HepG2 (cell line): ENCODE measurements at places on chromosomes 5 and 9.

- no peak for DNase-seq
Measured at GRCh38 chr9:132733260-132733815, 63.1 kb downstream of the GTF3C4 start.

- no peak for DNase-seq
Measured at GRCh38 chr9:80091526-80091925, 519.8 kb downstream of the TLE4 start.

DNA sequence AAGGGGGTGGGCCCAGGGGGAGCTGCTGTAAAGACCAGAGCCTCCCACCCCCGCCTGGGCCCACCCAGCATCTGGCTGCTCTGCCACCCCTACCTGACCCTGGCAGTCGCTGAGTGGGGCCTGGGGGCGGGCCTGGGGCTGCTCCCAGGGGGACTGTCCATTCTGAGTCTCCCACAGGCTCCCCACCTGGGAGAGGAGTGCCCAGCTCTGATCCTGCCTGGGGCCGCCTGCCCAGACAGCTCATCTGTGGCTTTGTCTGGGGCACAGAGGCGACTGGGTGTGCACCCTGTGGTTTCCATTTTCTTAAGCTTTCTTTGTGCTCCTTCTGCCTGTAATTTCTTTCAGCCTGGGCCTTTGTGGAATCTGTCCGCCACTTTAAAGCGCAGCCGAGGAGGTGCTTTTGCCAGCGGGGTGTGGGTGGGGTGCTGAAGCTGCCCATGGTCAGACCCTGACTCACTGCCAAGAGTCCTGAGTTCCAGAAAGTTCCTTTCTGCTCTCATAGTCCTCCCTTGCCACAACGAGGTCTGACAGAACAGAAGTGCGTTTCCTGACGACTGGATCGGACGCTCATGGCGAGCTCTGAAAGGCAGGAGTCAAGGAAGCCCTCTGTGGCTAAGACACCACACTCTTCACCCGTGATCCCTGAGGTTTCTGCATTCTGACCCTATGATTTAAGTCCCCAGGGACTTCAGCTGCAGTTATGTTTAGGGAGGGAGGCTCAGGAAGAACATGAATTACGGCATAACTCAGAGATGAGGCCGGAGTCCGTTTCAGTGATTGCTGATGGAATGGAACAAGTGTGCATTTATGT, 225.0 kb downstream of the FANCC start:
- no peak for DNase-seq

DNA sequence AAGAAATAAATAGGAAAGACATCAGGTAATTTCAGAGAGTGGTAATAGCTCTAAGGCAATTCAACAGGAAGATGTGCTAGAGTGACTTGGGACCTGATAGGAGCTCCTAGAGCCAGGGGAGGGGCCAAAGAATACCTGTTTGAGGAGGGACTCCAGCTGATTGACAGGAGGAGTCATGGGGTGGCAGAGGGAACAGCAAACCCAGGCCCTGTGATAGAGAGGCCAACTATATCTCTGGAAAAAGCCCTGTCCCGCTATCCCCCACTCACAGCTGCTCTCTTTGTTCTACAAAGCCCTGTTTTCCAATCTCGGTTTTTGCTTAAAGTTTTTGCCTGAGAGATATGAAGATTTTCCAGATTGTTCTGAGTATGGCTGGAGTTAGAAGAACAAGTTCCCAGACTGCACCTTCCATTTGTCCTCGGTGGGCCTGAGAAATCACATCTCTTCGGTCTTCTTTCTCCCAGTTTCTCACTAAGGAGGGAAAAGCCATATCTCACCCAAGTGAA, 9.0 kb upstream of the NSD1 start:
- DNase-seq = no peak

GRCh38 chr9:121830441-121831140, 179.2 kb downstream of the DAB2IP start:
- peak; percentile 66 for DNase-seq

GRCh38 chr9:13863112-13863511, 450.8 kb downstream of the NFIB start:
- DNase-seq = no peak

- peak; percentile 90 for DNase-seq
Measured at GRCh38 chr5:56012281-56012963, 17.7 kb upstream of the IL6ST start.

- DNase-seq = no peak
Measured at GRCh38 chr5:139912804-139913203, 117.2 kb downstream of the PSD2 start.
